ACHN (cell line): ENCODE measurements at places on chromosomes 1 and 21.

DNA sequence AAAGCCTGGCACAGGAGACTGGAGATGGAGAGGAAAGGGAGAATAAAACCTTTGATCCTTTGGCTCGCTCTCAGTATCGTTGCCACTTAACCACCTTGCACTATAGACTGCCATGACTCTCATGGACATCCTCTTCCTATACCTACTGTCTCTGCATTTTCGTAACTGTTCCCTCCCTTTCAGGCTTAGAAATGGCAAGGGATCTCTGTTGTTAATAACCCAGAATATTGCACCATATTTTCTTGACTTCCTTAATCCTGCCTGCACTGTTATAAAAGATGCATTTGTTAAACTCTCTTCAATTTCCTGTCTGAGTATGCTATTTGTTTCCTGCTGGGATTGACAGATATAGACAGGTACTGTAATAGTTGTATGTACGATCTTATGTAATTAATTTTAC, 38.6 kb downstream of the CYYR1 start:
- no peak for DNase-seq

GRCh38 chr21:45285266-45285931, 2.3 kb downstream of the POFUT2 start:
- no peak for DNase-seq

GRCh38 chr1:149844650-149845255, 54.6 kb upstream of the BOLA1 start:
- no peak for DNase-seq

GRCh38 chr1:234963180-234963903, 165.3 kb downstream of the TOMM20 start:
- DNase-seq, result peak; percentile 93

DNA sequence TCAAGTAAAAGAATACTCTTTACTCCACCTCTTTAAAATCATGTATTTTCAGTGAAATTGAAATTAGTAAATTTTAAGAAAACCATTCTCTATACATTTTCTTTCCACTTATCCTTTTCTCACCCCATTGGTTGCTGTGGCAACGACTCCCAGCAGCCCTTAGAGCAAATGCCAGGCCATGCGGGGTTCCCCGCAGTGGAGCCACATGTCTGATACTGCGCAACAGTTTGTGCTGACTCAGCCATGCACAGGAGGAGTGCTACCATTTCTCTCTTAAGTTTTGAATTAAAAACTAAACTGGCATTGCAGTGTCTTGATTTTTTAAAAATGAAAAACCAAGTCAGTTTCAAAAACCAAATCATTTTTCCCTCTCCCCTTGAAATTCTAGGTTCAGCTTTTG, 214.1 kb upstream of the L1TD1 start:
- DNase-seq, result no peak

DNA sequence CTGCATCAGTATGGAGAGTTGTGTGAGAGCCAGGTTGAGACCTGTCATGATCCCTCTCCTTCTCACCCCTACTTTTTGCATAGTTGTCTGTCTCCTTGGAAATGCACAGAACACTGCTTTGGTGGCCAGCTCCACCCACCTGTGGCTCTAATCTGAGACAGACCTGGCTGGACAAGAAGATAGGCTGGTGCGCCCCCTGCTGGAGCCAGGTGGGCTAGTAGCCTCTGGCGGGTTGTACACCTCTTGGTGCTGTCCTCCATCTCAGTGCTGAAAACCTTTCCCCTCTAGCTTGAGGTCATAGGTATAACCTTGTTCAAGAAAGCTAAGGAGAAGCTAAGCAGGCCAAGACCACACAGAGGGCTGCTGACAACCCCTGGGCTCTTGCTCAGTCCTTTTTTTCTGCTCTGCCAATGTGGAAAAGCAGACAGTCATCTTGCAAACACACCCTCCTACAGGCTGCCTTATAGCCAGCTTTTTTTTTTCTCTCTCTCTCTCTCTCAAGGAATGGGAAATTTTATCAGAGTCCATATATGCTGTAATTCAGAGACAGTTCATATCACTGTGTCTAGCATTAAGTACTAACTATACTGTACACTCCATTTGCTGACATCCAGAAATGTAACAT, 58.8 kb upstream of the SPATA6 start:
- DNase-seq, result peak; percentile 67

DNA sequence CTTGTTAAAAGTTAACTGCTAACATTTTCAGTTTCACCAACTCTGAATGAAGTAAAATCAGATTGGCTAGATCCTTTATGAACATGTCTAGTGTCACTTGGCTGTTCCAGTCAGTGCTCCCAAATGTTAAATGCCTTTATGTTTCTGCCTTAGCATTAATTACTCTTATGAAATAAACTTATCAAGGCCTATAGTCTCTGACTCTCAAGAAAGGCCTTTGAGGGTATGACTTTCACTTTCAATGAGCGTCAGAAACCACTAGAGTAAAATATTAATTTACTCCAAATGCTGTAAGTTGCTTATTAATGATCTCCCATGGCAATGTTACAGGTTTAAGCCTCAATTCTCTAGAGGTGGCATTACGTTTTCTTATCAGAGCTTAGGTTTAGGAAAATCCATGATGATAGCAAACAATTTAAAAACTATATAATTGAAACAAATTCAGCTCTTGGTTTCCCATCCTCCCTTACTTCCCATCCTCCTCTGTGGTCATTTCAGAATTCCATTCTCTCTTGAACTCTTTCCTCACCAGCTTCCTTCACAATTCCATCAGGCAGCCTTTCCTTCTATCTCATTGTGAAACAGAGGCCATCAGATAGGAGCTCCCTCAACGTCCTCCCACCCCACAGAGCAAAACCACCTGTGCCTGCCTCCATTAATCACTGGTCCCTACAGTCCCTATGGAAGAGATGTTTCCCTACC, 108.6 kb upstream of the COP1 start:
- DNase-seq, result peak; percentile 73

- no peak for DNase-seq
Measured at GRCh38 chr1:226590614-226591013, 42.0 kb downstream of the STUM start.

GRCh38 chr1:204728456-204728855, 42.9 kb upstream of the LRRN2 start:
- peak; percentile 33 for DNase-seq

DNA sequence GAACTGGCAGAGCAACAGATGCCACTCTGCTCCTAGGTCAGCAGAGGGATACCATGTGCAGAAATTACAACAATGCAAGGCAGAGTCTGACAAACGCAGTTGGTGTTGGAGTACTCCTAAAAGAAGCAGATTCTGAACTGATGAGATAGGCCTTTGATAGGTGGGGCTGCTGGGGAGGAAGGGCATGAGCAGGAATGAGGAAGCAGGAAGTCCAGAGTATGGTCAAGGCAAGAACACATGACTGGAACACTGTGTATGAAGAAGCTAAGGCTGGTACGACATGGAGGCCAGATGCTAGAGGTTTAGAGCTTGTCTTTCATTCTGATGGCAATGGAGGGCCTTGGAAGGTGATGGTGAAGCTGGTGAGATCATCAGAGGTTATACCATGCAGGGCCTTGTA, 11.5 kb upstream of the THRAP3 start:
- DNase-seq, result no peak

DNA sequence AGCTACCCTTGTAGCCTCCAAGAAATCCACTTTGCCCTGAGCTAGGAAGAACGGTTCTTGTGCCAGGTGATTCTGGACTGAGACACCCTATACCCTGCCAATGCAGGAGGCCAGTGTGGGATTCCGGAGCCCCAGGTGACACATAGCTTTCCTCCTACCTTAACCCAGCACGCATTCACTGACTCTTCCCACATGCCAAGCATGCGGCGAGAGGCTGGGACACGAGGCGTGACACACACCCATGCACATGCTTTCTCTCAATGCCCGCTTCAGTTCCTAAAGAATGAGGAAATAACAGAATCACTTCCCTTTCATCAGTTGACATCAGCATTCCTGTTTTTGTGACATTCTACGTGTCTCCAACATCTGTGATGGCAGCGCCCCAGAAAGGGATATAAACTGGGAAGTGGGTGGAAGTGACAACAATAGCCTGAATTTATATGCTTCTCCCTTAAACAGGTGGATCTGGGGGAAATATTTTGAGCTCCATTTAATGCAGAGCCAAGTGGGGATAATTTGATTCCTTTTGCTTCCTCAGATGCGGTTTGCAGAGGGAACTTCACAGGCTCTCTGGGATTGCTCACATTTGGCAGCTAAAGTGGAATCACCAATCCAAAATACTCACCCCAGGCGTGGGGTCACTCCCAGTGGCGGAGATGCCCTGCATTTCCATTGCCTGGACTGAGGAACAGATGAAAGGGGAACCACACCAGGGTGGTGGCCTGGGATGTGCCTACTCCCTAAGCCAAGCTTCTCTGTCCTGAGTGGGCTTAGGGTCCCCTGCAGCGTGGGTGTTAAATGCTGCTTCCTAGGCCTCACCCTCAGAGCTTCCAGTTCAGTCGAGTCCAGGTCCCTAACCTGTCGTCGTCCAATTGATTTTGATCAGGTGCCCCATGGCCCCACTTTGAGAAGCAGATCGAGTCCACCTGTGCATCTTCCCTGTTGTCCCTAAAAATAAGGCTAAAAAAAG, 445.1 kb downstream of the SIPA1L2 start:
- no peak for DNase-seq

DNA sequence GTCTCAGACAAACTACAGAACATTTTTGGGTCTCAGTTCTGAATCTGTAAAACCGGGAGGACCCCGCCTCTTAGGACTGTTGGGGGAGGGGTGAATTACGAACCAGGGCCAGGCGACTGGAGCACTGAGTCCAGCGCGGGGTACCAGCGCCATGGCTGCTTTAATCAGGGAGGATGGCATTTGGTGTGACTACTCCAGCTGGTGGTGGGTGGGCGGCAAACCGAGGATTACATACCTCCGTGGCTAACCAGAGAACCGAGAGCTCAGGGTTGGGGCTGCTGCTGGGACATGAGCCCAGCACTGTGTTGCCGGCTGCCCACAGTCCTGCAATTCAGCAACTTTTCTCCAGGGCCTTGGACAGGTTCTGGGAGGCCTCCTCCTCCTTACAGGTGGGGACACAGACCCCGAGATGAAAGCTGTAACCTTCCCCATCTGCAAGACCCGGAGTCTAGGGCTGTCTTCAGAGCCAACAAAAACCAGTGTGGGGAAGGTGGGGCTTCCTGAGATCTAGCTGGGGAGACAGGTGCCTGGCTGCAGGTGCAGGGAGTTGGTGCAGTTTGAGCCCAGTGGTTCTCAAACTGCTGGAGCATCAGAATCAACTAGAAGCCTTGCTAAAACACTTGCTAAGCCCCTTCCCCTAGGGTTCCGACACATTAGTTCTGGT, 273.5 kb downstream of the FOXD2 start:
- no peak for DNase-seq

GRCh38 chr1:41152622-41153044, 89.5 kb downstream of the SCMH1 start:
- DNase-seq, result peak; percentile 92

DNA sequence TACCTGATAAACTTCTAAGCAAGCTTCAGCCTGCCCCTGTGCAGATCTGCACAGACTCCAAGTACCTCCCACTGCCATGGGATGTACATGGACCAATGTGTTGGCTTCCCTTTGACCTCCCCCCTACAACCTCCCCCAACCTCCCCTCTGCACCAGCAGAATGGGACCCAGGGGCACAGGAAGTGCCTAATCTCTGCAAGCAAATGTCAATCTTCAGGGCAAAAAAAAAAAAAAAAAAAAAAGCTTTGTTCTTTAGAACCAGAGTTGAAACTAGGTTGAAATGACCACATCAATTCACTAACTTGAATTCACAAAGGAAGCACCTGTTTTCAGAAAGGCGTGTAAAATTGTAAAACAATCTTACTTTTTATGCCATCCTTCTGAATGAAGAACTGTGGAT, 53.9 kb upstream of the TIAM1 start:
- no peak for DNase-seq

- DNase-seq, result peak; percentile 48
Measured at GRCh38 chr21:42463861-42464515, 32.0 kb downstream of the RSPH1 start.

GRCh38 chr21:18677632-18678031, 274.0 kb upstream of the TMPRSS15 start:
- no peak for DNase-seq

DNA sequence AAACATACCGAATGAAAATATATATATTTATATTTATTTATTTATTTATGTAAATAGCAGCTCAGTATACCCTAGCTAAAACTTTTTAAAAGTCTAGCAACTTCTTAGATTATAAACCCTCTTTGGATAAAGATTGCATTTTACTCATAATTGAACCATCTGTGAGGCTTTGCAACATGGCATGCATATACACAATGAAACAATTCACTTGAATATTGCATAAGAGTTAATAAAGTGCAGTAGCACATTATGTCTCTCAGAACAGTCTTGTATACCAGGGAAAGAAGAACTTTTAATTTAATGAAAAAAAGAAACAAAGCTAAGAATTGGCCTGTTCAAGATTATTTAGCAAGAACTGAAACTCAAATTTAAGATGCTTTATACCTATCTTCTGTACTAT, 1363.9 kb upstream of the ADGRL2 start:
- DNase-seq, result no peak

DNA sequence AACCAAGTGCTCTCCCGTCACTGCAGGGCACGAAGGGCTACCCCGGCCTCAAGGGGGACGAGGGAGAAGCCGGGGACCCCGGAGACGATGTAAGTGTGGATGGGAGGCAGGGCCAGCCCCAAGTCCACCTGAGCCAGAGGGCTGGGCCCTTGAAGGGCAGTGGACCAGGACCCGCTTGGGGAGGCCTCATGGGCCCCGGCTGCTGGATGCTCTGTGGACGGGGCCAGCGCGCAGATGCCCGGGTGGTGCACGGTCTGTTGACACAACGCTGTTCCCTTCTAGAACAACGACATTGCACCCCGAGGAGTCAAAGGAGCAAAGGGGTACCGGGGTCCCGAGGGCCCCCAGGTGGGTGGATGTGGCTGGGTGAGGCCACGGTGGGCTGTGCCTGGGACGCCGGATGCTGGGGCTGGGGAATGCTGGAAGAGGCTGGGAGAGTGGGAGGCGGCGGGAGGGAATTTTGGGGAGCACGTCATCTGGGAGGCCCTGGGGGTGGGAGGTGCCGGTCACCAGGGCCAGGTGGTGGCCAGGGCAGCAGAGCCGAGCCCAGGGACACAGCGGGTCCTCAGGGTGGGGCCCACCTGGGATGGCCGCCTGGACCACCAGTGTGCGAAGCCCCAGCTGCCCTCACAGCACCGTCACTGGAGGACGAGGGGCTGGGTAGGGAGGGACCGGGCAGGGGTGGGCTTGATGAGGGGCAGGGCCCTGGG, 17.5 kb downstream of the COL6A1 start:
- DNase-seq, result no peak

DNA sequence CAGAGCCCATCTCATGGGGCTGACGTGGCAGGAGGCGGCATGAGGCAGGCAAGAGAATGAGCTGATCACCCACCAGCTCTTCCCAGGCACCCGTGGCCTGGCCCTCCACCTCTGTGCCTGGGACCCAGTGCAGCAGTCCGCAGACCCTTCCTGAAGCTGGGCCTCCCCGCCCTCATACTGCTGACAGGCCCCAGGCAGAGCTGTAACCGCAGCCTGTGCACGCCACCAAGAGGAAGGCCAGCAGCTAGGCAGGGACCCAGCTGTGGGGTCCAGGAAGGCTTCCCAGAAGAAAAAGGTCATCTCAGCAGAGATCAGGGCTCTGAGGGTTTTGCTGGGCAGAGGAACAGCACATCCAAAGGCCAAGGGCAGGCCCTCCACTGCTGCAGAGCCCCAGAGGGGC, 9.8 kb upstream of the MTFR1L start:
- no peak for DNase-seq

- no peak for DNase-seq
Measured at GRCh38 chr21:41647806-41648561, 118.9 kb downstream of the RIPK4 start.
